ENCODE measurements at places on chromosomes 1 and 21. TPM values are rescaled to one million over a fixed set of nuclear protein-coding genes. Genes with fewer than 3 reads are reported as not detected.

GRCh38 chr1:158014731-158015320 is 21.4 kb downstream of the KIRREL1 start:
- H3K4me3 ChIP-seq: no peak overlapping the region
- H3K27ac ChIP-seq: no peak overlapping the region
- H3K36me3 ChIP-seq: no peaks in the 10 kb centered on the region
- H3K4me1 ChIP-seq: no peaks in the 10 kb centered on the region
- no peak for DNase-seq
- no peaks in the 10 kb centered on the region for H3K27me3 ChIP-seq

DNA sequence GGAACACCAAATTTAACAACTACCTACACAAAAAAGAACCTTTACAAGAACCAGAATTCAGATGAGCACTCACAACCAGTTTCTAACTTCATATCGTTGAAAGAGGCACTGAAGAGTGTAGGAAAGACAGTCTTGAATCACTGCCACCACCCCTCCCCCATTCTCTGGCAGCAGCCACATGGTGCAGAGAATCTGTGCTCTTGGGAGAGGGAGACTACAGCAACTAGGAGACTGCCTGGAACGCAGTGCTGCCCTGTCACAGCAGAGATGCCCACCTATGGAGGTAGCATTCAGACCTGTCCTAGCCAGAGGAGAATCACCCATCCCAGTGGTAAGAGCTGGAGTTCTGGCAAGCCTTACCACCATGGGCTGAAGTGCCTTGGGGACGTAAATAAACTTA is 7.3 kb downstream of the CCN1 start:
- no peak overlapping the region for H3K4me3 ChIP-seq
- no peaks in the 10 kb centered on the region for H3K4me1 ChIP-seq
- peaks cover 4% of the 10 kb centered on the region for H3K27me3 ChIP-seq
- H3K36me3 ChIP-seq: no peaks in the 10 kb centered on the region
- H3K27ac ChIP-seq: no peak overlapping the region

SLC27A3 gene
- total RNA-seq: 18.2 TPM

DNA sequence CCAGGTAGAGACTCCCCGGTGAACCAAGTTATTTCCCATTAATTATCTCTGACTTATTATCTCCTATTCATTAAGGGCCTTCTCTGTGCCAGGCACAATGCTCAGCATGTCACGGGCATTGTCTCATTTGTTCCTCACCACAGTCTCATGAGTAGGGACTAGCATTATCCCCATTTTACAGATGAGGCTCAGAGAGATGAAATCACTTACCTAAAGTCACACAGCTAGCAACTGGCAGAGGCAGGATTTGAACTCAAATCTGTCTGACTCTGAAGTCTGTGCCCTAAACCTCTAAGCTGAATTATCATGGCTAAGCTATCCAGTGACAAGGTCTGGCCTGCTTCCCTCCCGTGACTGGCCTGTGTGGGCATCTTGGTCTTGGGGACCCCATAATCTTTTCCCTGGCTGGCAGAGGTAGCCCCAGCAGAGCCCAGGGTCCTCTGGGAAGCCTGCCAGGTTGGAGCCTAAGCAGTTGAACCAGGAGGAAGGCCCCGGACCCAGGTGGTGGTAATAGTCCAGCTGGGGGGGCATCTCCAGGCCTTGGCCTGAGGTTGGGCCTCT is 4.5 kb downstream of the MAP7D1 start:
- H3K4me3 ChIP-seq: peak overlapping the region; percentile 53
- H3K36me3 ChIP-seq: no peaks in the 10 kb centered on the region
- DNase-seq: no peak

GRCh38 chr1:219227360-219228057 is 53.8 kb downstream of the LYPLAL1 start:
- no peaks in the 10 kb centered on the region for H3K27me3 ChIP-seq
- H3K4me3 ChIP-seq: no peak overlapping the region
- DNase-seq: no peak
- no peaks in the 10 kb centered on the region for H3K36me3 ChIP-seq

GRCh38 chr1:160496334-160496733 is 26.7 kb downstream of the SLAMF6 start:
- H3K4me1 ChIP-seq: peaks cover 15% of the 10 kb centered on the region
- H3K36me3 ChIP-seq: peaks cover 17% of the 10 kb centered on the region
- DNase-seq: no peak
- no peaks in the 10 kb centered on the region for H3K27me3 ChIP-seq
- H3K27ac ChIP-seq: no peak overlapping the region
- no peak overlapping the region for H3K4me3 ChIP-seq

DNA sequence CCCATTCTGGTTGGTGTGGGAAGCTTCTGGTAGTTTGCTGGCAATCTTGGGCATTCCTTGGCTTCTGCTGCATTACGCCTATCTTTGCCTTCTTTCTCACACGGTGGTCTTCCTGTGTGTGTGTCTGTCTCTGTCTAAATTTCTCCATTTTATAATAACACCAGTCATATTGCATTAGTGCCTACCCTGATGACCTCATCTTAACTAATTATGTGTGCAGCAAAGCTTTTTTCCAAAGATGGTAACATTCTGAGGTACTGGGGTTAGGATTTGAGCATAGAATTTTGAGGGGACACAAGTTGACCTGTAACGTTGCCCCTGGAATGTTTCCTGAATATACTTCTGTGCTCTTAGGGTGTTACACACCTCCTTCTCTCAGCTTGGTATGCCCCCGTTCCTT is 77.1 kb downstream of the DYRK1A start:
- no peaks in the 10 kb centered on the region for H3K36me3 ChIP-seq
- H3K27me3 ChIP-seq: no peaks in the 10 kb centered on the region
- no peak overlapping the region for H3K27ac ChIP-seq

LCE1F gene
- total RNA-seq: not detected

VAMP3 gene
- 53.3 TPM for total RNA-seq

CACHD1 gene
- 0.11 TPM for total RNA-seq

DNA sequence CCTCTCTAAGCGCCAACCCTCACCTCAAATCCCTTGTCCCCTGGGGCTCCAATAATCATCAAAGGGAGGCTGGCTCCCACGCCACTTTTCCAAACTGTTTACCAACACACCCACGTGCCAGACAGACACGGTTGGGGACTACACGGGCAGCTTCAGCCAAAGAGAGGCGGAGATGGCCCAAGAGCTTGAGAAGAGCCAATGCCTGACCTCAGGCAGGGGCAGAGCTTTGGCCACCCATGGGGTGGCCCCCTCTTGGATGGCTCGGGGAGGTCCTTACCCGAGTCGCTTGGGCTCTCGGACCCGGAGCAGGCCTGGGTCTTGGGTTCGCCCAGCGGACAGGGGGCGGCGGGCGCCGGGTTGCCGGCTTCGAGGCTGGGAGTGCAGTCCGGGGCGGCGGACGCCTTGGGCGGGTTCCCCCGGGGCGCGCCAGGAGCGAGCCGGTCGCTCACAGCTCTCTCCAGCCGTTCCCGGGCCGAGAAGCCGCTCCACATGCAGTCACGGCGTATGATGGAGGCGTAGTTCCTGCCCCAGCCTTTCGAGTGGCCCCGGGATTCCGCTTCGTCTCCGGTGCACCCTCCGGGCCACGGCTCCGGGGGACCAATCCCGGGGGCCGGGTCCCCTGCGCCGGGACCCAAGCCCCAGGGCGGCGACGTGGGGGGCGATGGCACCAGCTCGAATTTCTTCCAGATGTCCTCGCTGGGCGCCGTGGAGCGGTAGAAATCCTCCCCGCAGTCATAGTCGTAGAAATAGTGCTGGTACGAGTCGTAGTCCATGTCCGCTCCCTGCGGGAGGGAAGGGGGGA is 854 bp downstream of the MYCL start:
- no peaks in the 10 kb centered on the region for H3K36me3 ChIP-seq
- peak; percentile 5 for DNase-seq
- H3K4me3 ChIP-seq: no peak overlapping the region
- peaks cover 9% of the 10 kb centered on the region for H3K4me1 ChIP-seq

SPRR1A gene
- not detected for total RNA-seq
